ENCODE measurements at places on chromosomes 12 and 14.

- DNase-seq, result no peak
These were observed 236.3 kb downstream of the GALC start for GRCh38 chr14:87756661-87757060.

GRCh38 chr12:56392331-56392730 lies 29.7 kb upstream of the APOF start:
- no peak for DNase-seq

- DNase-seq, result no peak
These were observed 86.7 kb downstream of the CALM1 start for GRCh38 chr14:90483571-90483974.

GRCh38 chr14:32620303-32620702 lies 291.2 kb downstream of the AKAP6 start:
- no peak for DNase-seq

- DNase-seq, result peak; percentile 20
These were observed 100.1 kb downstream of the CRADD start for GRCh38 chr12:93777254-93777653.

- peak; percentile 53 for DNase-seq
These were observed 11.4 kb downstream of the RERG start for GRCh38 chr12:15209782-15210181.

- DNase-seq, result peak; percentile 43
These were observed 112.8 kb downstream of the NAV3 start for GRCh38 chr12:77943466-77943865.

- peak; percentile 62 for DNase-seq
These were observed 3.4 kb downstream of the SSH1 start for GRCh38 chr12:108853981-108854446.

DNA sequence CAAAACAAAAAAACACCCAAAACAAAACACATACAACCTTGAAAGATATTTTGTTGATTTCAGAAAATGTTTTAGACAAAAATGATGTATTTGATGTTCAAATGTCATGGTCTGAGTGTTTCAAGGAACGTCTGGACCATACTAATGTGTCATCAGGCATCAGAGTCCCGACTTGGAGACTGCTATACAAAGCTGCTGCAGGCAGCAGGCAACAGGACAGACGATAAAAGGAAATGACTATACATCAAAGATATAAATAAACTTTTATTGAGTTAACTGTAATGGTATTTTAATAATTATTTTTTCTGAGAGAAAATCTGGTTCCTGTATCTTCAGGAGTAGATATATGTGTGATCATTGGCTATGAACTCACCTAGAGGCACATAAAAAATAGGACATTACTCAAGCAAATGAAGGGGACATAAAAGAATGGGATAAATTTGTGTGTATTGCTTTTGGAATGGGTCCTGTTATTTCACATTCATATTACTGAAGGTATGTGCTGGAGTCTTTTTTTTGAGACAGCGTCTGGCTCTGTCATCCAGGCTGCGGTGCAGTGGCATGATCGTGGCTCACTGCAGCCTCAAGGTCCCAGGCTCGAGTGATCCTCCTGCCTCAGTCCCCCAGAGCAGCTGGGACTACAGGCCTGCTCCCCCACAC lies 87.3 kb upstream of the HECTD1 start:
- DNase-seq, result no peak

DNA sequence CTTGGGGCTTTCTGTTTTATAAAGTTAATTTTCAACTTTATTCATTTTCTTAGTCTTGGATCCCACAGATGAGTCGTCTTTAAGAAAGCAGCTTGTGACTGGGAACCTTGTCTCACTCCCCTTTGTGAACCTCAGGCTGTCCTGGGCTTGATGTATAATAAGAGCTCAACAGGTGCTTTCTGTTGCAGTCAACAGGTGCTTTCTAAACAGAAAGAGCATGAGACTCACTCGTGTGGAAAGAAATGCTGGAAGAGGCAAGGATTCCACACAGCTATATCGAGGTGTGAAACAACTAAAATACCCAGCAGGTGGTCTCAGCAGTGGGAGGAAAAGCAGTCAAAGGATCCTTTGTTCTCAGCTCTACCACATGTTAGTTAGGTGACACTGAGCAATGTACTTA lies 398.9 kb downstream of the EGLN3 start:
- no peak for DNase-seq
